Stimulated activated naive CD4-positive, alpha-beta T cell (primary cell): ENCODE measurements at places on chromosomes 11 and 22.

GRCh38 chr22:22404598-22405284, 103.8 kb downstream of the ZNF280B start:
- no peak for DNase-seq

GRCh38 chr22:47169801-47170140, 407.3 kb downstream of the TBC1D22A start:
- DNase-seq = no peak

GRCh38 chr22:47000256-47000655, 237.8 kb downstream of the TBC1D22A start:
- DNase-seq = no peak

GRCh38 chr11:15038963-15039362, 34.4 kb upstream of the CALCB start:
- no peak for DNase-seq
